ENCODE measurements at places on chromosomes 7 and 10.

DNA sequence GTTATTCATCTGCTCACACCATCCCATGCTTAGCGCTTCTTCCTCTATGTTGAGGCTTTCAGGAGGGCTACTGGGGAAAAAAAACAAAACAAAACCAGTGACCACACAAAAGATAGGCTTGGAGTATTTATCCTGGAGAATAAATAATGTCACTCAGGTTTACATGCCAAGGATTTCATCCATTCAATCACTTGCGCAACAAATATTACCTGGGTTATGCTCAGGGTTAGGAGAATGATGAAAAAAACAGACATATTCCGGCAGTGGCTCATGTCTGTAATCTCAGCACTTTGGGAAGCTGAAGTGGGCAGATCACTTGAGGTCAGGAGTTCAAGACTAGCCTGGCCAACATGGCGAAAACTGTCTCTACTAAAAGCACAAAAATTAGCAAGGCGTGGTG is 3.3 kb upstream of the ELOVL3 start:
- no peak for DNase-seq

GRCh38 chr7:43584195-43584586 is 1.3 kb downstream of the STK17A start:
- DNase-seq, result no peak

GRCh38 chr7:73340514-73340913 is 12.6 kb downstream of the FKBP6 start:
- DNase-seq, result no peak

DNA sequence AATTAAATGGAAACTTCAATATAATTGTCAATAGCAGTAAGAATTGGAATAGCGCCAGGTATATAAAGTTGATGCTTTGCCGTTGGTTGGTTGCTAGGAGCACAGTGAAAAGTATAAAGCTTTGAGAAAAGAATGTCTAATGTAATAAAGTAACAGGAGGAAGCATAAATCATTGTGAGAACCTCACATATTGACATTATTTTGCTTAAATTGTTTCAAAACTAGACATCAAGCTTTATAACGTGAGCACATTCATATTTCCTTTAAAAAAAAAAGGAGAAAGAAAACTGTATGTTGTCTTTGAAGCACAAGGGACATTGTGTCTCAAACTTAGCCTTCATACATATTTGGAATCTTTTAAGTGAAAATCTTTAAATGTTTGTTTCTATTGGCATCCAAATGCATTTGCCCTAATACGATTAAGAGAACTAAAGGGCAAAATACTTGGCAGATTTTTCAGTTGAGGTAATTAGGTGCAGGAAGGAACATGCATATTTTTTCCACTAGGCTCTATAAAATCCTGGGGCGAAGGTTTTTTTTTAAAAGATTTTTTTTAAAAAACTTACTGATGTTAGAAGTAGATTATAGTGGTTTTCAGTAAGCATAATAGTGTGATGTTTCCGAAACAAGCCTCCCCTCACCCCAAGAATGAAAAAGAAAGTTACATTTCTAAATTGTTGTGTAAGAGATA is 92.4 kb downstream of the ARID5B start:
- no peak for DNase-seq

DNA sequence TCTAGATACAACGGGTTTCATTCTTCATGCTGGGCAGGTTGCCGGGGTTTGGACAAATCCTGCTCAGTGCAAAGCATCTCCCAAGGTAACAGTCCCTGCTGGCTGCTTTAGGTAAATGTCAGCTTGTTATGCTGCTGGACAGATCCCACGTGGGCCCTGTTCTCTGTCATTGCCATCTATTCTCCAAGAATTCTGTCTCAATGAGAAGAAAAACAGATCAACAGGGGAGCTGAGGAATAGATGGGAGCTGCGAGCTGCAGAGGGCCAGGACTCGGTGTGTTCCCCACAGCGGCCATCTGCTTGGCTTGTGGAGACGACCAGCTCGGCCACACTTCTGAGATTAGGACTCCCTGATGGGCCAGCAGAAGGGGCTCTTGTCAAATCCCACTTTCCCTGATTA is 235.2 kb downstream of the DPP6 start:
- DNase-seq, result no peak

DNA sequence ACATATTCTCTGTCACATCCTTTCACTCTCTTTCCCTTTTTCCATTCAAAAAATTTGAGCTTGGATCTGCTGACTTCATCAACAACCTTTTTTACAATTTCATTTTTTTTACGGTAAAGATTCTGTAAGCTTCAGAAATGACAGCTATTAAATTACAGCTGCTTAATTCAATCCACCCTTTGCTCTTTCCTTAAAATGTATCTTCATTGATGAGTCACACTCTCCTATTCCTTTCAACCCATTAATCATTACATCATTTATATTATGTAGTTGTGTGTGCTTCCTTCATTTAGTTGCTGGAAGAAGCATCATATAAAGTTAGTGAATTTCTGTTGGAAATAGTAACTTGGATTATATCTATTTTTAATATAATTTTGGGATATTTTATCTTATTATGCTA is 67.1 kb upstream of the MAGI2 start:
- DNase-seq, result no peak

- DNase-seq, result no peak
Measured at GRCh38 chr7:68203251-68203650, 1206.6 kb downstream of the TYW1 start.

- DNase-seq, result no peak
Measured at GRCh38 chr10:5531558-5532306, 7.0 kb downstream of the CALML3 start.

DNA sequence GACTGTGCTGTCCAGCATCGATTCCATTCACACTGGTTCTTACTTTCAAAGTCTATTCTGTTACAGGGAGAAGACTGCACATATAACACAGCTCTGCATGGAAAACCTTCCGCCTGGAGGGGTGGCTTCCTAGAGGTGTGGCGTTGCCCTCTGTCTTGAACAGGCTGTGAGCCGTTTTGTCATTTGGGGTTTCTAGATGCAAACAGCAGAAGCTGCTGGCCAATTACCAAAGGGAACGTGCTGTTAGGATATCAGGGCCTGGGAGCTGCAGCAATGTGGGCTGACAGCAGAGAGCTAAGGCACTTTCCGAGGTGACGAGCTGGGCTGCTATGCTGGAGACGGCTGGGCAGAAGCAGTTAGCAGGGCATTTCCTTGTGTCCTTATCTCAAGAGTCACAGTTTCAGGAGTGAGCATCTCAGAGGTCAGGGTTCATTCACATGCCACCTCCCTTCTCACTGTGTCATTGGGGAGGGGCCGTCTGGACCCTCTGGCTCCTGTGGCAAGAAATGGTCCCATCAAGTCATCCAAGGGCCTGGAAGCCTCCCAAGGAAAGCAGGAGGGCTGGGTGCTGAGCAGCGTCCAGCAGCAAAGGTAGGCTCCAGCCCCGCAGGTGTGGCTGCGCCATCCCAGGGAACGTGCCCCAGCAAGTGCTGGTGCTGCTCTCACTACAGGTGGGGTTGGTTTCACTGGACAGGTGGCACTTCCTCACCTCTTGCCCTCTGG is 106.5 kb downstream of the WDR37 start:
- no peak for DNase-seq

DNA sequence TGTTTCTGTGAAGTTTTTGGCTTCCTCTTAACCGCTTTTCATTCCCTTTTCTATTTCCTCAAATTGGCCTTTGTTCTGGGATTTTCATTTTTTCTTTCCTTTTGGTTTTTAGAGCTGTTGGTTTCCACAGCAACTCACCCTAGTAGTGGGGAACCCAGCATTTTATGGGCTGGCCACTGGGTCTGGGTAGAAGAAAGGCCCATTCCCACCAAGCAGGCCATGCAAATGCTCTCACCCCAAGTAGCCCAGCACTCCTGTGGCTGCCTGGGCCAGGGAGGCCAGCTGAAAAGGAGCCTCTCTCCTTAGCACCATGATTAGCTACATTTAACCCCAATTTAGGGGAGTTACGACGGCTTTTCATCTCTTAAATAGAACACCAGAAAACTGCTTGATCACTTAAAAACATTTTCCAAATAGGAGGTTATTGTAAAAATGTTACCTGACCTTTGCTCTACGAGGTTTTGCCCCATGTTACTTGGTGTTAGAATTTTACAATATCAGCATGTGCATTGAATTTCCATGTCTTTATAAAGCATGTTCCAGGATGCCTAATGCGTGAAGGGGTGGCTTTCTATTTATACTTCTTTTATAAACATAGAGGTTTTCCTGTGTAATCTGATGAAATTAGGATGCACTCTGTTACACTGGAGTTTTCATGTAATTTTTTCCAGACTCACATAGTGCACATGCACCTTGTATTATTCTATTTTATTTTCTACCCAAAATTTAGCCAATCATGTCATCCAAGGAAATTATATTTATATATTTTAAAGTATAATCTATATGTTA is 75.4 kb downstream of the FAM171A1 start:
- no peak for DNase-seq

DNA sequence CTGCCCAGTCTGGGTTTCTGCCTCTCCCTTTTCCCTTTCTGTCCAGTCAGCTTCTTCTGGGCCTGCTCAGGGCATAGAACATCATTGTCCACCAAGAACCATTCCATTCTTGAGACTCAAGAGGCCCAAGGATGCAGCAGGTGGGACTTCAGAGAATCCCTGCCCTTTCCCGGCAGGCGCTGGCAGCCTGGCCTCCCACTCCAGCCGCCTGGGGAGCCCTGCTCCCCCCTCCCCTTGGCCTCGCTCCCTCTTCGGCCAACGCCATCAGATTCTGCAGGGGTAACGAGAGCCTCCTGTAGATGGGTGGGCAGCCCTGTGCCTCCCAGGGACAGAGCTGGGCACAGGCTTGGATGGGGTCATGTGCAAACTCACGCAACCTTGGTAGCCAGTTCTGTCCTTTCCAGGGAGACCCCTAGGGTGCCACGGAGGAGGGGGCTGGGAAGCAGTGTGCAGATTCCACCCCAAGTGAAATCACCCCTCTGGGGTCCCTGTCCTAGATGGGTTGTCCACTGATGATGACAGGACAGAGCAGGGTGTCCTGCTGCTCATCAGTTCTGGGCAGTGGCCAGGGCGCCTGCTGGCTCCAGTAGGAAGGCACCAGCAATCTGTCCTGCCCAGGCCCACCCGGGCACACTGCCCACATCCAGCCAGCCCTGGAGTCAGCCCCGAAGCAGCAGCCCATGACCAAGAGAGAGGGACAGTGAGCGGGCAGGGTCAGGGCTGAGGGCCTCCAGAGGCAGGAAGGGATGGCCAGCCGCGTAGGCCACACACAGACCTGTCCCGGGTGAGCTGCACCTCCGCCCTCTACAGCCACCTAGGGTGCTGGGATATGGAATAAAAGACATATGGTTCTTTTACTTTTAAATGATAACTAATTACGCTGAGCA is 47.7 kb downstream of the RASGEF1A start:
- no peak for DNase-seq

GRCh38 chr7:126589068-126589684 is 663.6 kb downstream of the GRM8 start:
- DNase-seq, result no peak

DNA sequence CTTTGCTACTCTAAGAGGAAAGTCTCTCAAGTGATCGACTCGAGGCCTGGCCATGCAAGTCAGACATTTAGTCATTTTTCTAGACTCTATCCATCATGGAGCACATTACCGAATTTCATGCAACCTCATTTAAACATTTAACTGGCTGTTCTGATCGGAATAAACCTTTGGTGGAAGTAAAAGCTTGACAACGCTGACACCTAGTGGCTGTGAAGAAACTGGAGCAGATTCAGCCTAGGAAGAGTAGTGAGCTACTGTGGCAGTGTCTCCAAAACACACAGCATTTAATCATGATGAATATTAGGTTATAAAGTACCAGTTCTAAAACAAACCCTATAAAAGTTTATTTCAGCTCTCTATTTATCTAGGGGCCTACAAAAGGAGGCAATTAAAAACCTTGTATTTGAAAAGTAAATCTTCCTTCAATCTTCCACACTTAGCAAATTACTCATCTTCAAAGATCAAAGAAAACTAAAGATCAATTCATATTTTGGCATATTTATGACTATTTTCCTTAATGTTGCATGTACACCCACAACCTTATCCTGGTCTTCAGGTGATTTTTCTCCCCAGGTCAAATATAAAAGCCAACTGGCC is 175.0 kb downstream of the CTNNA3 start:
- DNase-seq, result no peak

- no peak for DNase-seq
Measured at GRCh38 chr10:110487411-110488331, 10.0 kb upstream of the DUSP5 start.

- DNase-seq, result no peak
Measured at GRCh38 chr7:159030490-159031134, 114.1 kb downstream of the VIPR2 start.

GRCh38 chr10:103193820-103194529 is 903 bp upstream of the NT5C2 start:
- no peak for DNase-seq

DNA sequence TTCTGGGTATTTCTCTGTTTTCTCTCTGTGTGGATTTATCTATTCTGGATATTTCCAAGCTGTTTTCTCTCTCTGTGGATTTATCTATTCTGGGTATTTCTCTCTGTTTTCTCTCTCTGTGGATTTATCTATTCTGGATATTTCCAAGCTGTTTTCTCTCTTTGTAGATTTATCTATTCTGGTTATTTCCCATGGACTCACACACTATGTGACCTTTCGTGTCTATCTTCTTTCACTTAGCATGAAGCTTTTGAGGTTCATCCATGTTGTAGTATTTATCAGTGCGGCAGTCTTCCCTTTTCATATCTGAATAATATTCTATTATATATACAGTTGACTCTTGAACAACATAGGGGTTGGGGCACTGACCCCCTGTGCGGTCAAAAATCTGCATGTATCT is 435.0 kb upstream of the CNTNAP2 start:
- DNase-seq, result no peak

GRCh38 chr7:27367933-27368549 is 125.4 kb downstream of the EVX1 start:
- DNase-seq, result no peak

GRCh38 chr10:133418289-133418993 is 6.0 kb downstream of the SPRN start:
- DNase-seq, result no peak

GRCh38 chr7:78140109-78140508 is 341.5 kb downstream of the PHTF2 start:
- DNase-seq, result no peak

DNA sequence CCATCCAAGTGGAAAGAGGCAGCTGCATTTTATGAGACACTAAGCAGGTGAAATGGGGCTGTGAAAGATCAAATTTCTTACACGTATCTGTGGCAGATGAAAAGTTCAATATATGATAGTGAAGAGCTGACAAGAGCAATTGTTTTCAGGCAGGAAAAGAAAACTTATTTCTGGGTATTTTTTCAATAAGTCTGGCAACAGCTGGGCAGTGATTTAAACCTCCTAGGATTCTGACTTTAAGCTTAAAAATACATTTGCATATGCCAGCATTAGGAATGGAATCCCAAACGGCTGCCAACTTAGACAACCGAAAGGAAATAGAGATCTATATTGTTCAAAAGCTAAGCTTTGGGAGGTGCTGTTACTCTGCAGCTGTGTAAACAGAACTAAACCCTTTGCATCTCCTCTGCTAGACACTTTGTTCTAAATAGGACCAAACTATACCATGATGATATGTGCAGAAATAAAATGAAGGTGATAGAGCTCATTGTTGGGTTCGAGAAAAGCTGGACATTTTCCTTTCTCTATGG is 26.1 kb downstream of the DYNC1I1 start:
- DNase-seq, result no peak

GRCh38 chr7:20374399-20374798 is 43.7 kb downstream of the ITGB8 start:
- no peak for DNase-seq

GRCh38 chr7:41630741-41631140 is 72.1 kb downstream of the INHBA start:
- no peak for DNase-seq

Data from stimulated activated CD4-positive, alpha-beta T cell treated with anti-CD3 and anti-CD28 coated beads, Interleukin-4, amount 100 ng/mL, for 1 hour (primary cell).